Right atrium auricular region (tissue), 2 donors: ENCODE measurements at places on chromosomes 1 and 21. TPM values are rescaled to one million over a fixed set of nuclear protein-coding genes. Genes with fewer than 3 reads are reported as not detected.

Gene C4BPA
- not detected for total RNA-seq

DNA sequence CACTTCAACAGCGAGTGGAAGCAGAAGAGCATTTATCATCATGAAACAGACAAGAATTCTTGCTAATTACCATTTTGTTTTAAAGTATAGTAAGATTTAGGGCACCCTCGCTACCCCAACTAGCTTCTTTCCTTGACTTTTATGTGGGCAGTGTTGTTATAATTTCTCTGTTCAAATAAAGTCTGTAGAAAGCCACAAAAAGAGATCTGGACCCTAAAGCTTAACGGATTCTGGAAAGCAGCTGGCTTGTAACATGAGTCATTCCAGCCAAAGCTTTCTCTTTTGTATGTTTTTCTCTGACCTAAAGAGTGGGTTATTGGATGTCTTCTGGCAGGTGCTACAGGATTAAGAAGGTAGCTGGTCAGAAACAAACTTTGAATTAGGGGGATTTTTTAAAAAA, 37.4 kb downstream of the RUNX1 start:
- no peak overlapping the region for H3K4me3 ChIP-seq
- no peaks in the 10 kb centered on the region for H3K36me3 ChIP-seq
- no peak overlapping the region for H3K27ac ChIP-seq
- DNase-seq, result no peak
- H3K27me3 ChIP-seq, result no peaks in the 10 kb centered on the region
- no peaks in the 10 kb centered on the region for H3K4me1 ChIP-seq

DNA sequence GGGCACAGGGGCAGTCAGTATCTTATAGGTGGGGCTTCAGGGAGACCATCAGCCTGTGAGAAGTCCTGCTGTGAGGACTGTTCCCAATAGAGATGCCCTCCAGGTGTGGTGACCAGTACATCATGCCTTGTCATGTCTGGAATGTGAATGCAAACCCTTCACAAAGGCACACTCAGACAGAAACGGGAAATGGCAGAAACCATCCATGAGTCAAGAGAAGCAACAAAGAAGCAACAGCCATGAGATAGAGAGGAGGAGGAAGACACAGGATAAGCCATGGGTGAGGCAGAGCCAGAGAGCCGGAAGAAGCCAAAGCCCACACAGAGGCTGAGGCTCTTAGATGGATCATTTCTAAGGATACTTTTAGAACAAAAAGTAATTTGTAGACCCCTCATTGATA, 20.1 kb upstream of the ZP4 start:
- no peak overlapping the region for H3K27ac ChIP-seq
- no peaks in the 10 kb centered on the region for H3K27me3 ChIP-seq
- no peak overlapping the region for H3K4me3 ChIP-seq
- no peak for DNase-seq
- no peaks in the 10 kb centered on the region for H3K36me3 ChIP-seq

DNA sequence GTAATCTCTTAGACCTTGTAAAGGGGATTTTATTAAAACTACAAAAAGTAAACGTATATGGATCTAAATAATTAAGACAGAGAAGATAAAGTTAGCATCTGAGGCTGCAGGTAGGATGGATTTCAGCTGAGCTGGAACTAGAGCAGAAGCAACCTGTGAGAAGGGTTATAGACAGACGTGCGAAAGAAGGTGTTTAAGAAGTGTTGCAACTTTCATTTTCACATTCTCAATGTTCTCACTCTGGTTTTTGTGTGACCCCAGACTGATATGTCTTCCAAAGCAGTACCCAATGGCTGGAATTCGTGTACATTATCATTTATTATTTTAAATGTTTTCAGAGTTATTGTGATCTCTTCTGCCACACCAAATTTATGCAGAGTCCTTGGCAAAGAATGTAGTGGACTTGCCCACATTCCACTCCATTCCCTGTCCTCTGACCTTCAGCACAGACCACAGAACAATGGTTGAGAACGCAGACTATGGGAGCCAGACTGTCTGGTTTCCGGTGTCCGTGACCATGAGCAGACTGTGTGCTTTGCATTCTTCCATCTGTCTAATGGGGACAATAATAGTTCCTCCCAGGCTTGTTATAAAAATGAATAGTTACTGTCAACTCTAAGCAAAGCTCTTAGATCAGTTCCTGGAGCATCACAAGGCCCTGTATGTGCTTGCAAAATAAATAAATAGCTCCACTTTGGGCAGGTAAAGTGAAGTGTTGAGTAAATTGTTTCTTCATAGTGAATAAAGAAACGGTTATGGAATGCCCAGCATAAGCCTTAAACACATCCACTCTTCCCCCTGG, 140.6 kb upstream of the SAMSN1 start:
- H3K36me3 ChIP-seq, result no peaks in the 10 kb centered on the region
- no peak overlapping the region for H3K27ac ChIP-seq
- no peak overlapping the region for H3K4me3 ChIP-seq
- H3K4me1 ChIP-seq, result no peaks in the 10 kb centered on the region
- H3K27me3 ChIP-seq, result no peaks in the 10 kb centered on the region
- DNase-seq, result no peak

DNA sequence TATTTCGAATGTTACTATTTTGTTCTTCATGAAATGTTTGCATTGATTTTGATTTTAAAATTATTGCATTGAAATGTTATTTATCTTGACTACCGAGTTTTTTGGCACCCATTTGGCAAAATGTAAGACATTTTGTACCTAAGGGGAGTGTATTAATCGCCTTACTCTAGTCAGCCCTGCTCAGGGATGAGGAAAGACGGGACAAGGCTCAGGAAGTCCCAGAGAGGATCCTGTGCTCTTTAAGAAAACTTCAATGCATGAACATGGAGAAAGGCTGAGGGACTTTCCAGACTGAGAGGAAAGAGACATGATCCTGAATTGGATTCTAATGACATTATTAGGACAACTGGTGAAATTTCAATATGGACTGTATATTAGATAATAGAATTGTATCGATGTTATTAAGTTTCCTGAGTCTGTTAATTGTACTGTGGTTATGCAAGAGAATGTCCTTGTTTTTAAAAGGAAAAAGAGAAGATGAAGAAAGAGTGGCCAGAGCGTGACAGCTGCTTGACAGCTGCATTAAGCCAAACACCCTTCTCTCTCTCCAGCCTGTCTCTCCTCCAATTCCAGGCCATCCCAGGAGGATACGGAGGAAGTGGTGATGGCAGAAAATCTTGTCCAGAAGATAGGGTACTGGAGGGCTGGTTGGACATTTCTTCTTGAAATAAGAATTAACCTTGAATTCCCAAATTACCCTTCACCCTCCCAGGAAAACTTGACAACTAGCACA, 66.0 kb downstream of the PLEKHA6 start:
- no peak overlapping the region for H3K4me3 ChIP-seq
- H3K4me1 ChIP-seq, result peaks cover 59% of the 10 kb centered on the region
- H3K36me3 ChIP-seq, result no peaks in the 10 kb centered on the region
- no peaks in the 10 kb centered on the region for H3K27me3 ChIP-seq

- DNase-seq, result no peak
- no peaks in the 10 kb centered on the region for H3K4me1 ChIP-seq
- H3K27ac ChIP-seq, result no peak overlapping the region
- no peak overlapping the region for H3K4me3 ChIP-seq
- H3K27me3 ChIP-seq, result no peaks in the 10 kb centered on the region
Observed at GRCh38 chr1:5464366-5464765, 527.9 kb downstream of the NPHP4 start.

DNA sequence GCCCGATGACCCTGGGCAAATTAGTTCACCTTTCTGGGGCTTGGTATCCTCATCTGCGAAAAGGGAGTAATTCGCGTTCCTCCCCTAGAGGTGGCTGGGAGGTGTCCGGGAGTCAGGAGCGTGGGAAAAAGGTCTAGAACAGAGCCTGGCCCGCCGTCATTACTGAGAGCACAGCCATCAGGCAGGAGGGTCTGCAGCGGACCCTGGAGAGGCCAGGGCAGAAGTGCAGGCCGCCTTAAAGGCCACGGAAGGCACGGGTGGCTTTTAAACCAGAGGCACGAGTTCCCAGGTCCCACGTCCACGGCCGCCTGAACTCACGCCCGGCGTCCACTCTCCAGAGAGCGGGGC, 850 bp downstream of the PANK4 start:
- H3K4me1 ChIP-seq, result no peaks in the 10 kb centered on the region
- no peak for DNase-seq
- peak overlapping the region; percentile 68 for H3K27ac ChIP-seq
- no peaks in the 10 kb centered on the region for H3K27me3 ChIP-seq
- H3K36me3 ChIP-seq, result peaks cover 13% of the 10 kb centered on the region
- H3K4me3 ChIP-seq, result peak overlapping the region; percentile 97

GRCh38 chr1:245990315-245991022, 516.6 kb downstream of the SMYD3 start:
- H3K27me3 ChIP-seq, result no peaks in the 10 kb centered on the region
- no peak overlapping the region for H3K27ac ChIP-seq
- no peaks in the 10 kb centered on the region for H3K4me1 ChIP-seq
- DNase-seq, result no peak

GRCh38 chr1:201763455-201764140, 65.4 kb upstream of the IPO9 start:
- no peaks in the 10 kb centered on the region for H3K4me1 ChIP-seq
- no peaks in the 10 kb centered on the region for H3K36me3 ChIP-seq
- H3K27ac ChIP-seq, result no peak overlapping the region
- H3K4me3 ChIP-seq, result no peak overlapping the region
- no peak for DNase-seq

DNA sequence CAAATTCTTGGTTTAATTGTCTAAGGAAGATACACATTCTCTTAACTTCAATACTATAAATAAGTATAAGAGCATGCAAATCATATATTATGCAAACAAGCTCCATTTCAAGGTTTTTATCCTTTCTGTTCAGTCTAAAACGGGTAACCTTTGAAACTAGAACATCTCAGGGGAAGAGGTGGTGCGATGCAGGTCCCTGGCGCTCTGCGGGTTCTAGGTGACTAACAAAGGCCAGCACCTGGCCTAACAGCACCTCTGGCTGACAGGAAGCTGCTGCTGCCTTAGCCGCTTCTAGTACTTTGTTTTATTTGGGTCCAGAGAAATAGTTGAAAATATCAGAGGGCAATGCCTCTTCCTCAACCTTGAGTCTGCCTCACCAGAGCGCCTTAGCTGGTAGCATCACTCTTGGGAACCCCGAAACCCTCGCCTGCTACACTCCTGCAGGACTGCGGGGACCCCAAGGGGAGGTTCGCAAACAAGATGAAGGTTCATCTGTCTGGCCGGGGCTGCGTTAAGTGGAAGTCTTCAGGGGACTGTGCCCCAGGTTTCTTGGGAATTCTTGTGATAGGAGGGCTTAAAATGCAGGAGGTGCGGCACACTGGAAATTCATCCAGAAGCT, 45.5 kb downstream of the PRDM15 start:
- no peak overlapping the region for H3K27ac ChIP-seq
- H3K36me3 ChIP-seq, result peaks cover 19% of the 10 kb centered on the region
- no peak overlapping the region for H3K4me3 ChIP-seq
- DNase-seq, result no peak
- H3K27me3 ChIP-seq, result no peaks in the 10 kb centered on the region
- H3K4me1 ChIP-seq, result no peaks in the 10 kb centered on the region

DNA sequence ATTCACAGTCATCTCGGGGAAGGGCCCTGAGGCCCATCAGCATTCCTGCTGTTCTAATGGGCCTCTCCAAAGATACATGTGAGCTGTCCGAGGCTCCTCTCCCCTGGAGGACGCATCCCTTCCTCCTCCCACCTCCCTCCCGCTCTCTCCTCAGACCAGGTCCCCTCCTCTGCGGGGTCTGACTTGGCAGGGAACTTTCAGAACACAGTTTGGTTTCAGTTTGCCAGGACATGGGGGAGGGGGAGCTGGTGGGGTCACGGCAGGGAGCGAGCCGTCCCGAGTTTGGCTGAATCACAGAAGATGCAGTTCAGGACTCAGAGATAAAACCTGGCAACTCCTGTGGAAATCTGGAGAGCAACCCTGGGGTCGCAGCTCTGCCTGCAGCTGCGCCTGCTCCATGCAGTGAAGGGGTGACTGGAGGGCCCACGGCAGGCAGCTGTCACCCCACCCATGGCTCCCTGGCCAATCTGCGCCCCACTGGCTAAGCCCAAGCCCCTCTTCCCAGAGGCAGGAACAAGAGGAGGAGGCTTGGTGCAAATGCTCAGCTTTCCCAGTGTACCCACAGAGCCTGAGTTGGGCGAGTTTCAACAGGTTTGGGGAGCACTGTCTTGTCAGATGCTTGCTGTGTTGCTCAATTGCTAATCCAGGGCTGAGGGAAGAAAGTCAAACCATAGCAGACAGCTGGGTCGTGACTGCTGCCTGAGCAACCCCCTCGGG, 5.7 kb downstream of the WNT4 start:
- DNase-seq, result no peak
- H3K4me1 ChIP-seq, result no peaks in the 10 kb centered on the region
- H3K36me3 ChIP-seq, result no peaks in the 10 kb centered on the region

GRCh38 chr1:168665975-168666374, 63.0 kb downstream of the DPT start:
- no peak for DNase-seq
- H3K27ac ChIP-seq, result no peak overlapping the region
- no peaks in the 10 kb centered on the region for H3K36me3 ChIP-seq
- no peaks in the 10 kb centered on the region for H3K27me3 ChIP-seq
- no peak overlapping the region for H3K4me3 ChIP-seq

DNA sequence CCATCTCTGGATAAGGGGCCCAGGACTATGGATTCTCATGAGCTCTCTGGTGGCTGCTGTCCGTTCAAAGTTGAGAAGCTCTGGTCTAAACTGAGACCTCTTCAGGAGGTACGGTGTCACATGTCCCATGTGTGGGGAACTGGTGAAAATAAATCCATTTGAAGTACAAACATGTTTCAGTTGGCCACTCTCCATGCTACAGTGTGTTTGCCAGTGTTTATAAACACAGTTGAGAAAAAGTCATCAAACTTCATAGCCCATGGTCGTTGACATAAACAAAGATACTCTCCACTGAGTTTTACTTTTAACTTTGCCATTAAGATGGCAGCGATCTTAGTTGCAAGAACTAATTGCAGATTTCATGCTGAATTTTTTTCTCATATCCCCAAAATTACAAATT, 72.8 kb downstream of the PSMG1 start:
- H3K4me3 ChIP-seq, result no peak overlapping the region
- H3K27ac ChIP-seq, result no peak overlapping the region
- no peaks in the 10 kb centered on the region for H3K27me3 ChIP-seq
- no peaks in the 10 kb centered on the region for H3K4me1 ChIP-seq

DNA sequence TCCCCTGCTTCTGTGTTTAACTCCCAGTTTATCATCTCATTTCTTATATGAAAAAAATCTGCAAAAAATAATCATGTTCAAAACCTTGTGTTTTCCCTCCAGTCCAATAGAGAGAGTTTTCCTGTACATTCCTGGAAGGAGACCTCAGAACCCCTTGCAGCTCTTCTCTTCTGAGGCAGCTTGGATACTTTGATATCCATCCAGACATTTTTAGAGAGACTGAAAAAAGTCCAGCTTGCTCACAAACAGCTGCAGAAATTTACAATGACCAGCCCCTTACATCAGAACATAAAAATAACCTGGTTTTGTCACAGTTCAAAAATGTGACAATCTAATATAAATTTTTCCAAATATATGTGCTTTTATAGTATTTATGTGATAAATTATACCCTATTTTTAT, 73.3 kb upstream of the C1orf115 start:
- no peak overlapping the region for H3K4me3 ChIP-seq
- DNase-seq, result no peak
- H3K27me3 ChIP-seq, result no peaks in the 10 kb centered on the region
- no peaks in the 10 kb centered on the region for H3K4me1 ChIP-seq

GRCh38 chr1:76463278-76463677, 388.7 kb downstream of the ST6GALNAC3 start:
- H3K36me3 ChIP-seq, result no peaks in the 10 kb centered on the region
- no peak for DNase-seq
- H3K27me3 ChIP-seq, result no peaks in the 10 kb centered on the region
- H3K27ac ChIP-seq, result no peak overlapping the region
- H3K4me1 ChIP-seq, result no peaks in the 10 kb centered on the region

- H3K36me3 ChIP-seq, result no peaks in the 10 kb centered on the region
- no peak overlapping the region for H3K27ac ChIP-seq
- DNase-seq, result no peak
- no peaks in the 10 kb centered on the region for H3K4me1 ChIP-seq
- no peak overlapping the region for H3K4me3 ChIP-seq
- H3K27me3 ChIP-seq, result no peaks in the 10 kb centered on the region
Observed at GRCh38 chr21:38477226-38477625, 21.1 kb downstream of the ERG start.
